ENCODE measurements at places on chromosomes 5 and 9.
A peak's percentile ranks its signal among the peaks of the same experiment; 100 is the strongest.

GRCh38 chr9:14373336-14373666, 59.4 kb upstream of the NFIB start:
- no peak for DNase-seq

- DNase-seq: no peak
Observed at GRCh38 chr5:54969856-54970828, 15.3 kb downstream of the ESM1 start.

GRCh38 chr5:146027751-146028150, 77.6 kb downstream of the PLAC8L1 start:
- no peak for DNase-seq

- DNase-seq: no peak
Observed at GRCh38 chr9:113177251-113177650, 26.4 kb downstream of the SLC31A2 start.

GRCh38 chr5:62371409-62371808, 32.3 kb downstream of the DIMT1 start:
- no peak for DNase-seq

- no peak for DNase-seq
Observed at GRCh38 chr5:131286400-131286715, 22.5 kb downstream of the CDC42SE2 start.

- no peak for DNase-seq
Observed at GRCh38 chr5:37825334-37825915, 14.4 kb downstream of the GDNF start.

- peak; percentile 63 for DNase-seq
Observed at GRCh38 chr9:127698985-127699670, 7.7 kb upstream of the CFAP157 start.

- no peak for DNase-seq
Observed at GRCh38 chr9:108445431-108446071, 410.2 kb downstream of the ACTL7B start.

DNA sequence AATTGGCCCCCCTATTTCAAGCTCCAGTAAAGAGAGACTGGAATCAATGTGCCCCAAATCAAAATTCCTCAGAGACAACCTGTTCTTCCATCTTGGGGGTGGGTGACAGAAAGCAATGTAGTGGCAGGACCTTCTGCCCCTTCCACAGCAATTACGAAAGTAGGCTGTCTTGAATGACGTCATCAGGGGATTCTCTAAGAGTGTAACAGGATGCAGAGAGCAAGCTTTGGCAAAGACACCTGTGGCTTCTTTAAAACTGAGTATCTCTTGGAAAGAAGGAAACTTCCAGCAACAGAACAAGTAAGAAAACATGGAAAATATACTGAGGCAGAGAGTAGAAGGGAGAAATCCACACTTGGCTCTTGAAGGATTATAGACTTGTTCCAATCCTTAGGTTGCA, 247.6 kb upstream of the PDE4D start:
- no peak for DNase-seq

GRCh38 chr5:63959177-63959982, 2.9 kb downstream of the HTR1A start:
- no peak for DNase-seq

- no peak for DNase-seq
Observed at GRCh38 chr5:160929360-160929759, 77.3 kb upstream of the ATP10B start.

DNA sequence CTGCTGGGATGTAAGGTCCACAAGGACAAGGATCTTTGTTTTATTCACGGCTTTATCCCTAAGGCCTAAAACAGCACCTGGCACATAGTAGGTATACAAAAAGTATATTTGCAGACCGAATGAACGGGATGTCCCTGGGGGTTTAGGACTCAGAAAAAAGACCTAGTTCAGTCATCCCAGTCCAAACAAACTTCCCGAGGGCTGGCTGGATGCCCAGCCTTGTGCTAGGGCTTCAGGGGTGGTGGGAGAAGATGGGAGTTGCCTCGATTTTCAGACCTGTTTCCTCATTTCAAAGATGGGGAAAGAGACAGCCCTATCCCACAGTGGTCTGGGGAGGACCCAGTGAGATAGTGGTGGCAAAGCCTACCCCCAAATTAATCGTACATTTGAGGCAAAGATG, 3.0 kb upstream of the PROB1 start:
- no peak for DNase-seq

- DNase-seq: no peak
Observed at GRCh38 chr5:116736671-116737070, 162.0 kb upstream of the SEMA6A start.

GRCh38 chr5:138639326-138639725, 64.1 kb upstream of the HSPA9 start:
- DNase-seq: no peak

DNA sequence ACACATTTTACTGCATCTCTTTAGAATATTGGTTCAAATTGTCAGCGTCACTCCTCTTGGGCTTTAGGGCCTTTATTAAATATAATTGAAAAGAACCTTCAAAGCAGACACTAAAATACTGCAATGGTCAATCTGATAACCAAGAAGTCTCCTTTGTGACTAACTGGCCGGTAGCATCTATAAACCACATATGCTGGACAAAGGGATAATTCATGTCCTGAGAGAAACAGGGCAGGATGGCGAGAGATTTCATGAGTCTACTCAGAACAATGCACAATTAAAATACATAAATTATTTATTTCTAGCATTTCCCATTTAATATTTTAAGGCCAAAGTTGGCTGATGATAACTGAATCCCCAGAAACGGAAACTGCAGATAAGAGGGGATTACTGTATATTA, 1083.4 kb upstream of the CDH18 start:
- no peak for DNase-seq

GRCh38 chr9:130934702-130935647, 4.1 kb downstream of the FIBCD1 start:
- DNase-seq: no peak

DNA sequence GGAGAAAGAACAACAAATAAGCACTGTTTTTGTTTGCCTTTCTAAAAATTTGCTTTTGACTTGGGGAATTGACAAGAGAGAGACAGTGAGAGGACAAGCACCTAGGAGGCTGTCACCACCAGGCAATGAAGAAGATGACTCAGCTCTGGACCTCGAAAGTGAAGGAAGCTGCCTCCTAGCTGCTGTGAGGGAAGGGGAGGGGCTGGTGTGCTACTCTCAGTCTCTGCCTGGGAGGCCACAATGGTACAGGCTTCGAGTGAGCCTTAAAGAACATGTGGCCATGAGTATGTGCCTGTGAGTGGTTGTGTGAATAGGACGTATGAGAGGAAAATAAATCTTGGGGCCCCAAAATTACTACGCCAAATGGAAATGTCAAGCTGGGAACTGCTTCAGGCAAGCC, 7.1 kb upstream of the PLK2 start:
- DNase-seq: no peak

DNA sequence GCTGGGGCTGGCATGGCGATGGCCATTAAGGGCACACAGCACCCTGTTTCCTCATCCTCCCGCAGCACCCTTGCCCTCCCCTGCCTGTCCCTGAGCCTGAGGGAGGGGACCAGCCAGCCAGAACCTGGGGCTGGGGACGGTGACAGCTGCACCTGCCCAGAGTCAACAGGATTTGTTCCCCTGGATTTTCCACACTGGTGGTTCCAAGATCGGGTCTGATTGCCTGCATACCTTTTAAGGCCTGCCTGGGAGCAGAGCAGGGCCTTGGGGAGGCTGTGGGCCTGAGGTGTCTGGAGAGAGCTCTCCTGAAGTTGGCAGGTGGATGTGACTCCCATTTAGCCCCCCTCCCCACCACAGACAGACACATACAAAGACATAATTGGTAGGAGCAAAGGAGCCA, 61.0 kb upstream of the C5orf58 start:
- no peak for DNase-seq

DNA sequence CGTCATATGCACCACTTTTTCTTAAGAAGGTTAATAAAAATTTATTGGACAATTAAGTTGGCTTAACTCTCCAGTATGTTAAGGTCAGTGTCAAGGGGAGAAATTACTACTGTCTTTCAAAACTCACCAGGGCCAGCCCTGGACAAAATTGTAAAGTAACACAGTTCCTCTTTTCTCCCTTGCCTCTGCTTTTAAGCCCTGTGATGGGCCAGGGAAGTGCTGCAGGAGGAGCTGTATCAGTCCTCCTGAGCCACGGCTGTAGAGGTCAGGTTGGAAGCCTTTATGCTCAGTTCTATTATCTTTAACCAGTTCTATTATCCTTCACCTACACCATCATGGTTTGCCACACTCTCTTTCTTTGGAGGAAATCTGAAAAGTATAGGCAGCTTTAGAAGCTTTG, 11.5 kb upstream of the PPP2R2B start:
- DNase-seq: no peak

- no peak for DNase-seq
Observed at GRCh38 chr5:97192580-97193354, 9.7 kb upstream of the RIOK2 start.

- DNase-seq: no peak
Observed at GRCh38 chr9:98117984-98118639, 910 bp downstream of the TRIM14 start.

DNA sequence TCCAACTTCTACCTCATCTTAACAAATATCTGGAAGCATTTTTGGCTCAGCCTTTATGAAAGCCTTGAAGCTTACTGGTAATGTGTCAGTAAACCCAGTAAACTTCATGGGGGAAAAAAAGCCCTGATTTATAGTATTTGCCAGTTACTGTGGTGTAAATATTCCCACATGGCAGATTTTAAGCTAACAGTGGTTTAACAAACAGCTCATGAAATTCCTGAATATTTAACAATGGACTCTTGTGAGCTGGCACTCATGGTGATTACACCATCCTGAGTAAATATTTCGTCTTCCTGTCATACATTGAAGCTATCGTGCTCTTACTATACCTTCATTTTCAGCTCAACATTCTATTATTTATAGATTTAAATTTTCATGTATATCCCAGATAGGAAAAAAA, 57.0 kb upstream of the ACOT12 start:
- DNase-seq: no peak

- no peak for DNase-seq
Observed at GRCh38 chr9:20714442-20715415, 30.7 kb downstream of the FOCAD start.

- DNase-seq: no peak
Observed at GRCh38 chr5:154421868-154422267, 23.9 kb upstream of the SAP30L start.

DNA sequence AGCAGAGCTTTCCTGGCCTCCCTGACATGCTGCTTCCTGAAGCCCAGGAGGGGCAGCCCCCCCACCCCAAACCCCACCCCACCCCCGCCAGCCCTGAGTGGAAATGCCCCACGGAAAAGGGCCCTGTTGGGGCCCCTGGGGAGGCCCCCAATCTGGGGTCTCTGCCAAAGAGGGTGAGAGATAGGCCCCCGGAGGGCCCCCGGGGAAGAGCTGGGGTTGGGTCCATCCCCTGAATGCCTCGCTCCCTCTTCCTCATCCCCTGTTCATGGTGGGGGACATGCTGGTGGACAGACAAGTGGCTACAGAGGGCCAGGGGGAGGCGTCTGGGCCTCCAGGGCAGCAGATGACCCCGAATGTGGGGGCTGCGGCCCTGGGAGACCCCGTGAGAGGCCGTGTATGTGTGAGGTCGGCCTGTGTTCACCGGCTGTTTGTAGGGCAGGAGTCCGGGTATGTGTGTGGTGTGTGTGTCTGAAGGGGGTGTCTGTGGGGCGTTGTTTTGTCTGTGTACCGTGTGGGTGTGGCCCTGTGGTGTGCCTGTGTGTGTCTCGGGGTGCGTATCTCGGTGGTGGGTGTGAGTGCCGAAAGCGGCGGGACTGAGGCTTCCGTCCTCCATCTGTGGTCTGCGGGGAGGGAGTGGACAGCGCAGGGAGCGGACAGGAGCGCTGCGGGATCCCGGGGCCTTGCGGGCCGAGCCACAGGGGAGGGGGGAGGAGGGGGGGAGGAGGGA, 11.3 kb downstream of the C9orf50 start:
- peak; percentile 48 for DNase-seq

- DNase-seq: no peak
Observed at GRCh38 chr5:45038366-45038987, 229.7 kb downstream of the MRPS30 start.

DNA sequence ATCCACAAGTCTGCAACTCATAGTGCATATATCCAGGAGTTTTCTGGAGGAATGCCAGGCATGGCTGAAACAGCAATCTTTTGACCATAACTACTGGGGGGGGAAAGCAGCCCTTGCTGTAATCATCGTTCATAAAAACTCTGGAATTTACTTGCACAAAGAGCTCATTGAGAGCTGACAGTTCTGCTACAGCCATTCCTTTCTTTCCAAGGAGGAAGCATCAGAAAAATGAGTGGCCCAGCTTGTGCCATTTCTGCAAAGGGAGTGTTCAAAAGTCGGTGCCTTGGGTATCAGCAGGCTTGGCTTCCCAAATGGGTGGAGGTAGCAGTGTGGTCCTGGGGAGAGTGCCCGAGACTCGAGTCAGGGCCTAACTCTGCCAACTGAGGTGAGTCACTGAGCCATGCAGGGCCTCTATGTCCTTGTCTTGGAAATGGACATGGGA, 101.5 kb downstream of the GCNT1 start:
- no peak for DNase-seq

DNA sequence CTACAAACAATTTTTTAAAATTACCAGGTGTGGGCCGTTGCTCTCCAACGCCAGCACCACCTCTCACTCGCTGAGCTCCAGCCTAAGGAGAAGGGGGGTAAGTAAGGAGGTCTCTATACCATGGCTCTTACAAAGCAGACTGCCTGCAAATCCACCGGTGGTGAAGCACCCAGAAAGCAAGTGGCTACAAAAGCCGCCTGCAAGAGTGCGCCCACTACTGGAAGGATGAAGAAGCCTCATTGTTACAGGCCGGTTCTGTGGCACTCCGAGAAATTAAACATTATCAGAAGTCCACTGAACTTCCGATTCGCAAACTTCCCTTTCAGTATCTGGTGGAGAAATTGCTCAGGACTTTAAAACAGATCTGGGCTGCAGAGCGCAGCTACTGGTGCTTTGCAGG, 46.0 kb downstream of the CDO1 start:
- no peak for DNase-seq

- DNase-seq: no peak
Observed at GRCh38 chr9:92740446-92740961, 24.1 kb downstream of the BICD2 start.

DNA sequence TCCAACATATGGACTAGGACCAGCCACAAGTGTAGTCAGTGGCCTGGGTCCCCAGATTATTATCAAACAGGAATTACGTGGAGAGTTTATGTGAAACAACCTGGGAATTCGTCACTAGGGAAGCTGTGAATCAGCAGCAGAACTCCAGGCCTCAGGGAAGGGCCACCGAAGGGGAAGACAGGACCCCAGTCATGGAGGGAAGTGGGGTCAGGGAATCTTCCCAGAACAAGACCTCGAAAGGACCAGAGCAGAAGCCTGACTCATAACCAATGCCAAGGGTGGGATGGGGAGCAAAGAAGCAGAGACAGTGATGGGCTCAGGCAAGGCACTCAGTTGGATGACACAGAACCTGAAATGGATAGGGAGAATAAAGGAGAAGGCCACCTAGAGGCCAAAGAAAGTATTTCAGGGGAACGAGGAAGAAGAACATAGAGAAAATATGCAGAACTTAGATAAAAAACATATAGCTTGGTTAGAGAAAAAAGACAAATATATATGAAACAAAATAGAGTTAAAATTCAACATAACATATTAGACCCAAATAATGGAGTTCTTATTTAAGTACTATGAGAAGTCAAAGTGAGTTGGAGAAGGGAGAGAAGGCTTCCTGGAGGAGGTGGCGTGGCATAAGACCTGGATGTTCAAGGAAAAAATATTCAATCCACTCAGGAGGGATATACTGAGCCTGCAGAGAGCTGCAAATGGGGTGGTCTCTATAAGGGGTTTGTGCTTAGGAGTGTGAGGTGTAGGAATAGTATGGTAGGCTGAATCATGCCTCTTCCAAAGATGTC, 66.7 kb upstream of the CAST start:
- DNase-seq: no peak

- DNase-seq: no peak
Observed at GRCh38 chr9:113477058-113477457, 13.5 kb downstream of the RGS3 start.

- no peak for DNase-seq
Observed at GRCh38 chr5:137344723-137345322, 154.3 kb downstream of the SPOCK1 start.

Data from stimulated activated CD4-positive, alpha-beta T cell treated with anti-CD3 and anti-CD28 coated beads, Interleukin-1b, Interleukin-23, amount 100 ng/mL, for 1 hour (primary cell).